Gastrocnemius medialis (tissue), 4 donors: ENCODE measurements at places on chromosomes 16 and 17.

GRCh38 chr16:66199189-66199588 is 167.3 kb upstream of the CDH5 start:
- no peak for DNase-seq

DNA sequence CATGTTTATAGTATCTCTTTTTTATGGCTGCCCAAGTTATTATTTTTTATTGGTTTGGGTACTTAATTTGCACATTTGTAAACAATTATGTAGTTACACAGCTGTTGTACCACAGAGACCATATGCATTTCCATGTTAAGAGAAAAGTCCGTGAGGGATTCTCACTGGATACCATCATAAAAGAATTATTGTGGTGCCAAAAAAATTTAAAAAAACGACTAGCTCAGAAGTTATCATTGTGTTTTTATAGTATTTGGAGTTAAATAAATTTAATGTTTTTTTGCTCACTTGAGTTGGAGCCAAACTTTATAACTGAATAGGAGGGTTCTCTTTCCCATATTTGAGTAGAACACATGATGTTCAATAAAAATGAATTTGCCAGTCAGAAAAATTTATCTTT is 618.7 kb downstream of the WWOX start:
- DNase-seq, result no peak

DNA sequence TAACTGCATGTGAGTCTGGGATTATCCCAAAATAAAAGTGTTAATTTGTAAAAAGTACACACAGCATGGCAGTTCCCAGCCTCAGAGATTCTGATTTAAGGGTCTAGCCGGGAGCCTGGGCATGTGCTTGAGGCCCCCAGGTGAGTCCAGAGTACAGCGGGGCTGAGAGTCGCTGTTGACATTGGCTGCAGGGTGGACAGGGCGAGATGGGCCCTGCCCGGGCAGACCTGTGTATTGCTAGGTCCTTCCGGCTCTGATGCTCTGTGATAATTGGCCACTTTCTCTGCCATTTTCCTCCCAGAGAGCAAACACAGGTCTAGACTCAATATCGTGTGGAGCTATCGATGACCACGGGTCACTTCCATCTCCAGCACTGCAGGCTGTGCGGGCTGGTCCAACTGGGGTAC is 73.6 kb downstream of the ABCC6 start:
- no peak for DNase-seq

GRCh38 chr17:68621065-68621464 is 19.9 kb upstream of the FAM20A start:
- DNase-seq, result no peak

- no peak for DNase-seq
Observed at GRCh38 chr17:3695723-3696411, at the start of gene P2RX5. P2RX5 (minus strand) TSS chr17:3696155; CDS start chr17:3696005, 150 bp downstream.

DNA sequence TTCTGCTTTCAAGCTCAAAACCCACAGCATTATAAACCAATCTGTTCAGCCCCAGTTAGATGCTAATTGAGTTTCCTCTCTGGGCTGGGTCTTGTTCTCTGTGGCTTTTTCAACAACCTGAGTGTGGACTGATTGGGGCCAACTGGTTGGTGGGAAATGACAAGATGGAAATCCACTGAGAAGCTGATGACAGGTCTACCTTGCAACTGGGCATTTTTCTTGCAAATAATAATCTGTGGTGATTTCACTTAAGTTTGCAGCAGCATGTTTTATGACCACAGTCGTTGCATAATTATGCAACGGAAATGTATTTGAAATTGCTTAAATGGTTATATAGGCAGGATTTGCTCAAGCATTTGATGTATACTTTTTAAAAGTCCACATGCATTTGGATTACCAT is 69.9 kb downstream of the AKAP1 start:
- no peak for DNase-seq

DNA sequence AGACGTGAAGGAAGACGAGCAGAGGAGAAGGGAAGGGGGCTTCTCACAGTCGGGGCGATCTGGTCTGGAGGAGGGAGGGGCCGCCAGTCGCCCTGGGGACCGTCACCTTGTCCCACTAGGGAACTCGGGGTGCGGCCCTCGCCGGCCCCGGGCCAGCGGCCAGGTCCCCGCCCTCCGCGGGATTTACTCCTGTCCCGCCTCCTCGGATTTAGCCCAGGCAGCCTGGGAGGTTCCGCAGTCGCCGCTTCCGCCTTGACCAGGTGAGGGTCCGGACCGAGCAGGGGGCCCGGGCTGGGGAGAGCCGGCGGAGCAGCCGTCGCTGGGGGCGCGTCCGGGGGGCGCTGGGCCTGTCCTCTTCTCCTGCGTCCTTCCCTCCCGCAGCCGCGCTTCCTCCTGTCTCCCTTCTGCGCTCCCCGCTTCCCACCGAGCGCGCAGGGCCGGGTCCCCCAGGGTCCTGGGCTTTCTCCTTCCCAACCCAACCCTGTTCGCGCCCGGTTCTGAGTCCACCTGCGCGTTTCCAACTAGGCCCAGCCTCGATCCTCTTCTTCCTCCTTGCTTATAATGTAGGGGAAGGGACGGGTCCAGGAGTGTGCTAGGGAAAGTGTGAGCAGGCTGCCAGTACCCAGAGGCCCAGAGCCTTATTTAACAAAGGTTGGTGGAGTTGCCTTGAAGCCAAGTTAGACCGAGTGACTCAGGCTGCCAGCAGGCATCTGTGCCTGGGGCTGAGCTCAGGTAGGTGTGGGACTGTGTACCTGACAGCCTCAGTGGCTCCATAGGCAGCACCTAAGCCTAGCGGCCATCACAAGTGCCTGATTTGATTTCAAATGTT is at the start of gene TNK1:
Gene TNK1 (plus strand): TSS at position 235 of the 829 bp plus-strand sequence. CDS start 1,838 bp downstream, outside the sequence.
- DNase-seq, result no peak

- DNase-seq, result no peak
Observed at GRCh38 chr16:50613281-50613963, 65.2 kb downstream of the NKD1 start.

GRCh38 chr17:2390199-2390836 is 10.5 kb downstream of the MNT start:
- no peak for DNase-seq

- no peak for DNase-seq
Observed at GRCh38 chr17:73800893-73801292, 156.6 kb upstream of the SDK2 start.

DNA sequence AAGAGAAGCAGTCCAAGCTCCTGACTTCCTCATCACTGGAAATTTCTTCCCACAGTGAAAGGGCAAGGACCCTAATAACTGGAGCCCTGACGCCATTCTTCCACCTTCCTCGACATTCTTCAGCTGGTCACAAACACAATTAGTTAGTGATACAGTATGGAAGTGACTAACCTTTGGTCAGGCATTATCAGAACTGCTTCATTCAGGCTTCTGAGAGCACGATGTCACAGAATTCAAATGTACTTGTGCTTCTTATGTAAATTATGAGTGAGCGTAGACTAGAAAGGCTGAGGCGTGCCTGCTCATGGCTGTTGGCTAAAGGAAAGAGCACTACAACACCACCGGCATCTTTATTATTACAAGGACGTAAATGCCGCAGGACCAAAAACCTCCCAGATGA is 302.9 kb upstream of the AXIN2 start:
- DNase-seq, result no peak

DNA sequence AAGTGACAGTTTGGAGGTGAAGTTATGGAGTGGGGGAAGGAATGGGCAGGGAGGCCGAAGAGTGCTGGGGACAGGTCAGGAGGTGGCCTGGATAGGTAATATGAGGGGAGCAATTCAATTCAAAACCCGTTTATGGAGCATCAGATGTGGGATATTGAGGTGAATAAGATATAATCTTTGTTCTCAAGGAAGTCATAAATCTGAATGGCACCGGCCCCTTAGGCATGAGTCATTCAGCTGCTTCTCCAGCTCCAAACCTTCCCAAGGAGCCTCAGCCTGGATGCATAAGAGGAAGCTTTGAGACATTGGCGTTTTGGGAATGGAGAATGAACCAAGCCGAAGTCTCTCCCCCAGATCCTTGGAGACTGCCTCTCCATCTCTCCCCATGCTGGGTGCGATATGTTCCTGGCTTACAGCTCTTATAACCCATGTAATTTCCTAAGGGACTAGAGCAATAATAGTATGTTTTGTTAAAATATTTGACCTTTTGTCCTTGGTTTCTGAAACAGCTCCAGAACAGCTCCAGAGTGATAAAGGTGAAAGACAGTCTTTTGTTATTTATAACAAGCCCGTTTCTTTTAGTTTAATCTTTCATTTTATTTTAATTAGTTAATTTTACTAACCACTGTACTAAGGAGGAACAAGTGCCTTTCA is 1.7 kb downstream of the TUBG2 start:
- no peak for DNase-seq

DNA sequence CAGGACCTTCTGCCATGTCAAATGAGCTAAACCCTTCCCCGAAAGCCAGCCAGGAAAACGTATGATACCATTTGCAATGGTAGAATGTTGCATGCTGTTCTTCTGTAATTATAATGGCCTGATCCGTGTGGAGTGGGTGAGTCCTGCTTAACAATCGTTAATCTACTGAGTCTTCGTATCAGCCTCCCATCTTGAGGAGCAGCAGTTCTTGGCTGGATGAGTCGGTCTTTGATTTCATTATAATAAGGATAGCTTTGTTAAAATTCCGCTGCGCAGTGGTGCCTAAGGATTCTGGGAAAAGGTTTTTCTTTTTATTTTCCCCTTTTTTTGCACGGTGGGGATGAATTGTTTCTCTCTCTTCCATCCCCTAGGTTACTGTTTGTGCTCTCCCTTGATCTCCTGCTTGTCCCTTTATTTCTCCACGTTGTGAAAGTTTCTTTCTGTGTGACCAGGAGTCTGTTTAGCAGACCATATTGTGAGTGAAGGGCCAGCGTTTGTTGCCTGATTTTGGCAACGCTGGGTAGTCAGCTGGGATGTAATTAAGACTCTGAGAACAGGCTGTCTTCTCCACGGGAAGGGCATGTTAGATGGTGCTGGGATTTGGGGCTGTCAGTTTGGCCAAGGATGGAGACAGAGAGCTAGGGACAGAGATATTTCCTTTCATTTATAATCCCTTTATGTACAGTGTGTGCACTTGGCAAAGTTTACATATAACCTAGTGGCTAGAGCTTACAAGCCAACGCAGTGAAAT is 263.0 kb downstream of the FTO start:
- peak; percentile 72 for DNase-seq

- DNase-seq, result no peak
Observed at GRCh38 chr17:76914937-76915336, 46.7 kb downstream of the MGAT5B start.

GRCh38 chr17:69819316-69820087 is 255.5 kb upstream of the KCNJ16 start:
- no peak for DNase-seq

DNA sequence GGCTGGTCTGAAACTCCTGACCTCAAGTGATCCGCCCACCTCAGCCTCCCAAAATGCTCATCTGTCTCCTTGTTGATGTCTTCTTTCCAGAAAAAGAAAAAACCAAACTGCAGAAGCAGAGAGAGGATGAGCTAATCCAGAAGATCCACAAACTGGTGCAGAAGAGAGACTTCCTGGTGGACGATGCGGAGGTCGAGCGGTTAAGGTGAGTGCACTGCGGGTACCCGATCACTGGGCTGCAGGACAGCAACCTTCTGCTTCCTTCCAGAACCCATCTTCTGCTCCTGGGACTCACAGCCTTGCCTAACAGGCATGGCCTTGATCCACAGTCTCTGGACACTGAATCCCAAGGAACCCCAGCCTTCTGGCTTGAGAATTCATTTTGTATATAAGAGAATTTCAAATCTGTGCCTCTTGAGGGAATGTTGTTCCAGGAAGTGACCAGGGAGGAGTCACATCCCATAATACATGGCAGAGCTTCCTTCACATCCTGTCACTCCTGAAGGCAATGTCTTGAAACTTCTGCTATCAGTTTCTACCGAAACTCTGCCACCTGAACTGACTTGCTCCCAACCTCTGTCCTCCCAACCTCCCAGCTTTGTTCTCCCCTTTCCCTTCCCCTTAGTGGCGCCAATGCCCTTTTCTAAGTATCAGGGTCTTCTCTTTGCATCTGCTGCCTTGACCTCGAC is 61.7 kb downstream of the MARF1 start:
- DNase-seq, result no peak

DNA sequence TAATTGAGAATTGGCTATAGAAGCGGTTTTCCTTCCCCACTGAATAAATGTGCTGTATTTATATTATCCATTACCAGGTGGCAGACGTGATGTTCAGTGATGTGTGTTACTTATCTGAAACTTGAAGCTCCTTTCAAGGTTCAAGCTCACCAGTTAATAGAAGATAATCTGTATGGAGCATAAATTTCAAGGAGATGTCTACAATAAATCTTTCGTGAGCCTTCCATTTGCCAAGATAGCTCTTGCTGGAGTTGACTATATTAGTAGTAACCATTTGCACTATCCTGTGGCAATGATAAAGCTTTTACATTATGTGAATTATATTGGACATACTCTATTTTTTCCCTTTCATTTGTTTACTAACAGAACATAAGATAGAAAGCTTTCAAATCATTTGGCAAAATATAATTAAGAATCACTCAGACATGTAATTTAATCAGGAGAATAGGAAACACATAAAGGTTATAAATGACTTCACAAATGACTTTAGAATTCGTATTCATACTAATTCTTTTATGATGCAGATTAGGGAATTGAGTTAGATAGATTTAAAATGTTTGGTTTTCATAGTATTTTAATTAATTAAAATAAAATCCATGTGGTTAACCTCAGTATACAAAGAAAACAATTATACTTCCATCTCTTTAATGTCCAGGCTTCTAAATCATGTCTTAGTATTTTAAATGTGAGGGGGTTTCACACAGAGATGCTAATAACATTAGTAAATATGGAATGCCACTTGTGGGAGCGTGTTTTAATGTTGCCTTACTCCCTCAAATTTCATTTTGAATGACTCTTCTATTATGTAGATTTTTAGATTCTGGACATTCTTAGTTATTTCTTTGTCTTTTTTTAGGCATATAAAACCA is 664.4 kb upstream of the CDH8 start:
- DNase-seq, result no peak

GRCh38 chr16:74448990-74449389 is 27.7 kb upstream of the CLEC18B start:
- peak; percentile 38 for DNase-seq

- no peak for DNase-seq
Observed at GRCh38 chr17:39243155-39243554, 17.4 kb upstream of the STAC2 start.

GRCh38 chr16:84979516-84979915 is 31.8 kb downstream of the ZDHHC7 start:
- no peak for DNase-seq

- peak; percentile 58 for DNase-seq
Observed at GRCh38 chr16:68040506-68041288, 17.6 kb downstream of the DUS2 start.

DNA sequence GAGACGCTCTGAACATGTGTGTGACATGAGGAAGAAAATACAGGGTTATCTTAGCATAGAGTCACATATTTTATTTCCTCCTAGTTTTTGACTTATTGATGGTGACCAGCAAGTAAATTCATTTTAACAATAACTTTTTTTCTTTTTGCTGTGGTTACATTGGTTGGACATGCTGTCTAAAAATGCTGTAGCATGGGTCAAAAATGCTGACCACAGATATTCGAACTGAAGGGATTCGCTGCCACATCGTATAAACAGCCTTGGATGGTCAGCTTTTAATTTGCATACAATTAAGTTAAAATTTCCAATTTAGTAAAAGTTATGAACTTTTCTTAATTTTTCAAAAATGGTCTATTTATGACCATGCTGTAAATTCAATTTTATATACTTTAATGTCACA is 30.5 kb downstream of the RPGRIP1L start:
- DNase-seq, result no peak
